CD8-positive, alpha-beta memory T cell (primary cell): ENCODE measurements at places on chromosomes 7 and 10. TPM values are rescaled to one million over a fixed set of nuclear protein-coding genes. Genes with fewer than 3 reads are reported as not detected.

- DNase-seq, result no peak
Measured at GRCh38 chr7:121303422-121304101, 25.2 kb upstream of the WNT16 start.

GRCh38 chr10:81725851-81726250 is 149.1 kb upstream of the NRG3 start:
- no peak for DNase-seq

- no peak for DNase-seq
Measured at GRCh38 chr7:151140826-151141225, 26.7 kb downstream of the GBX1 start.

- no peak for DNase-seq
Measured at GRCh38 chr7:77367976-77368375, 48.2 kb downstream of the GSAP start.

DNA sequence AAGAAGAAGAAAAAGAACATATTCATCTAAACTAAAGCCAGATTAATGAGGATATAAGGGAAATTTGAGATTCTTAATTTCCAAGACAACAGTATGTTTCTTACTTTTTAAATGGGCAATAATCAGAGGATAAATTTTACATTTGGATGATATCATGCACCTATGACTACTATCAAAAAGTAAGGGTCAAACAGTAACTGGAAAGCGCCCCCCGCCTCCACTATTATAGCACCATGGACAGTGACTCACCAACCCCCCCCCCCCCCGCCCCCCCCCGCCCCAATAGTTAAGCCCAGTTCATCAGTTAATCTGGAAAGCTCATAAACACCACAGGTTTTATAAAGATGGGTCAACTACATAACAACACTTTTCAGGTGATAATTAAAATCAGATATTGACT is 194.3 kb upstream of the DGKB start:
- DNase-seq, result no peak

GRCh38 chr7:95476904-95477594 is 8.7 kb upstream of the ASB4 start:
- peak; percentile 24 for DNase-seq

Gene MRLN
- total RNA-seq, result not detected

- DNase-seq, result peak; percentile 17
Measured at GRCh38 chr10:73998929-73999691, 1.2 kb downstream of the VCL start.

- no peak for DNase-seq
Measured at GRCh38 chr7:148146346-148146745, 444.2 kb upstream of the C7orf33 start.

DNA sequence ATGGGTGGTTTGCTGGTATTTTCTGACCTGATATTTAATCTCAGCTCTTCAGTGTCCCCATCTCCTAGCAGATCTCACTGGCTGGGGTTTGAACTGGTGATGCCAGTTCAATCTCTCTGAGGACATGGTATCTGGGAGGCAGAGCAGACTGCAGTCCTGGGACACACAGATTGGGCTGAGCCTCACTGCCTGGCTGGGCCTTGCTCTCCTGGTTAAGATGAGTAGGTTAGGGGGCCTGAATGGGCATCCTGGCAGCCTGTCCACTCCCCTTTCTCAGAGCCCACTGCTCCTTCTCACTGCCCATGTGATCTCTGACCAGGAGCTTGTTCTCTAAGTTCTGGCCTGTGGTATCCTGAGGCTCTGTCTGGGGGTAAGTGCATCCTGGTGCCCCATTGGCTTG is 363.4 kb downstream of the GLRX3 start:
- DNase-seq, result no peak

DNA sequence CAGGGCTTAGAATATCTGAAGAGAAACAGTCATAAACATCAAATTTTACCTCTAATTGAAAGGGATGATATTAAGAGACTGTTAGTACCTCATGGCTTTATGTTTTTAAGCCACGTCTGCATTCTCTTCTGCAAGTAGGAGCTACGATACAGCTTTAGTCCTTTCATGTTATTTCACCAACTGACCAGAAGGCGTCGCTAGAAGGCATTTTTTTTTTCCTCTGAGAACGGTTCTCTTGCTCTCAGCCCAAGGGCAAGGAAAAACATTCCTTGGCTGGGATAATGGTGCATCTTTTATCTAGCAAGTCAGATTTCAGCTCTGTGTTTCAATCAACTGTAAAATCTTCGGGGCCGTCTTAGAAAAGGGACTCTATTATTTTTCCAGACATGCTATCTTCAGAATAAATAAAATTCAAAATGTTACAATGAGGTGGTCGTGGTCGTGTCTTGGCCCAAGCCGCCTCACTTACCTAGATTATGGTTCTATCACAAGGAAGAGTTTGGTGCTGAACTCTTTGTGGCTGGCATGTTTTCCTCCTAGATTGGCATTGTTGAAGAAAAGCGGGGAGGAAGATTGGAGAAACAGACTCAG is 41.6 kb upstream of the LYZL2 start:
- no peak for DNase-seq

Gene ACSM6
- total RNA-seq, result not detected

- DNase-seq, result no peak
Measured at GRCh38 chr7:93245525-93246432, 13.6 kb downstream of the VPS50 start.

Gene OPALIN
- total RNA-seq, result not detected

DNA sequence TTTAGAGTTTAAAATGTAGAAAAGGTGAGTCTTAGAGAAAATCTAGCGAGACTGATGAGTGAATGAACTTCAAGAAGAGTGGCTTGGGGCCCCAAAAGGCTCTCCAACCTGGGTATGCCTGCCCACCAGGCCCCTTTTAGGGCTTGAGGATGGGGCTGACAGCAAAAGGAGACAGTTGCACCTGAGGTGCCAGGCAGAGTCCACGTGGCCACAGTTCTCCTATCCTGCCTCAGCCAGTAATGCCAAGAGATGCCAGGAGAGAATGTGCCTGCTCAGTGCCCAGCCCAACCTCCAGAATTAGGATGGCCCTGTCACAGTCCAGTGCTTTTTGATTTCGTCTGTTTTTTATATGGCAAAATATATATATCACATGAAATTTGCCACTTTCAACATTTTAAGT is 156.5 kb downstream of the SLIT1 start:
- DNase-seq, result no peak
